ENCODE measurements at places on chromosomes 12 and 14.

- DNase-seq = no peak
Measured at GRCh38 chr14:52091928-52092327, 23.1 kb upstream of the NID2 start.

DNA sequence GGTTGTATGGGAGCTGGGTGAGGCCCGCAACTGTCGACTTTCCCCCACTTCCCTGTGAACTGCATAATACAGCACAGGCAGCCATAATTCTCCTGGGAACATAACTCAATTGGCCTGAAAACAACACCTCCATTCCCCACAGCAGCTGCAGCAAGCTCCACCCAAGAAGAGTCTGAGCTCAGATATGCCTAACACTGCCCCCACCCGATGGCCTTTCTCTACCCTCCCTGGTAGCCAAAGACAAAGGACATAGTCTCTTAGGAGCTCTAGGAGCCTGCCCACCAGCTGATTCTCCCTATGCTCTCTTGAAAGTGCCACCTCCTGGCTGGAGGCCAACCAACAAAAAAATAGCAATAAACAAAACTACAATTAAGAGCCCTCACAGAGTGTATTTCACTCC is 542.7 kb upstream of the LMO3 start:
- no peak for DNase-seq

GRCh38 chr12:91926848-91927247 is 218.8 kb downstream of the BTG1 start:
- no peak for DNase-seq

DNA sequence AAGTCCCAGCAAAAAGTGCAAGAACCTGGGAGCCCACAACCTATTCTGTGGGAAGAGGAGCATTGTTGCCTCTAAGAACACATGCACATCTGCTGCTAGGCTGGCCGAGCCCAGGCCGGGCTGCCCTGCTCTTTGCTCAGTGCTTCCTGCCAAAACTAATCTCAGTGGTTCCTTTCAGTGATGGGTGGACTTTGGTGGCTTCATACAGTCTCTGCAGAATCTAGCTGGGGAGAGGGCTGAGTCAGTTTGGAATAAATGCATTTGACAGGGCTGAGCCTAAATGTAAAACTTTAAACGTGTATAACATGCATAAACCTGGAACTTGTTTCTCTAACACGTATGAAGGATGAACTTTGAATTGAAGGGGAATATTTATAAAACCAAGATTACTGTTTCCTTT is 44.6 kb downstream of the CCDC177 start:
- DNase-seq = no peak

DNA sequence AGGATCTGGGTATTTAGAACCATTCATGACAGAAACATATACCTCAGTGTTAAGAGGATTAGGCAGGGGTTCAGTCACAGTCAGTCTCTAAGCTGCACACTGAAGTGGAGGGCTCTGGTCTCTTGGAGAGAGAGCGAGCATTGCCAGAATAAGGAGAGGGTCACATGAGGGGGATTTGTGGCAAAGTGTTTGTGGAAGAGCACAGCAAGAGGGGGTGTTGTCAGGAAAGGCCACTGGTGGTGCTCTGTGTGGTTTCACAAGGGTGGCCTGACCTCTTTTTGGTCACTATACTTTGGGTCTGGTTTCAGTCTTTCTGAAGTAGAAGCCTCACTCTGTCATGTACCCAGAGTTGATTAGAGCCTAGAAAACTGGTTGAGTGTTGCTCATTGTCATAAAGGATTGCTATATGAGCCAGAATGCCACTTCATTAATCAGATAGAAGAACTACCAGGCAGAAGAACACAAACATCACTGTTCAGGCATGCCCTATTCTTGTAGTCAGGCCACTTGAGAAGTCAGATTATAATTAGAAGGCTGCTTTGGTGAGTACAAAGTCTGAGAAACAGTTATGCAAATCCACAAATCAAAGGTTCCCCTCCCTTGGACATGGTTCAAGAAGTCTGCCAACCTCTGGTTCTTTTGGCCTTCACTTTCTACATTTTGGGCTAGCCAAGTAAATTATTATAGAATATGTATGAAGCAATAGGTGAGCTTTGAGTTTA is 8.4 kb downstream of the TMEM19 start:
- DNase-seq = no peak

DNA sequence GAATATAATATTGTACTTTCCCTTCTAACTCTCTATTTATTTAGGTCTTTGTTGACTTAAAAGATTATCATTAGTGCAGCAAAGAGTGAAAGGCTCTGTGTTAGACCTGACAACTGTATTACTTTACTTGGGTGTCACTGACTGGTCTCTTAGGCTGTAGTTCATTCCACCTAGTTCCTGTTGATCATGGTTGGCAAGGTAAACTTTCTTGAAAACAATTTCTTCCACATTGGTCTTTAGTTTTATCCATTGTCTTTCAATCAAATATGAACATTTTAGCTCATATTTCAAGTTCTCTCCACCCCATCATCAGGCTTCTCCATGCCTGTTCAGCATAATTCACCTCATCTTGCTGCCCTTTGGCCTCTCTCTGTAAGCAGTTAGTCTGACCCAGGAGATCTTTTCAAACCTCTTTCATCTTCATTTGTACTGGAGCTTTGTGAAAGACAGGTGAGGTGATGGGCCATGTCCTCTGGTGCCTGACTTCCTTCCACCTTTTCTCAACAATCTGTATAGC is 32.1 kb upstream of the PPM1H start:
- no peak for DNase-seq

- DNase-seq = no peak
Measured at GRCh38 chr12:122140467-122141257, 33.4 kb downstream of the IL31 start.

- no peak for DNase-seq
Measured at GRCh38 chr14:62301911-62302310, 539.7 kb downstream of the SNAPC1 start.

- no peak for DNase-seq
Measured at GRCh38 chr14:73625706-73626105, 13.4 kb downstream of the ACOT6 start.

DNA sequence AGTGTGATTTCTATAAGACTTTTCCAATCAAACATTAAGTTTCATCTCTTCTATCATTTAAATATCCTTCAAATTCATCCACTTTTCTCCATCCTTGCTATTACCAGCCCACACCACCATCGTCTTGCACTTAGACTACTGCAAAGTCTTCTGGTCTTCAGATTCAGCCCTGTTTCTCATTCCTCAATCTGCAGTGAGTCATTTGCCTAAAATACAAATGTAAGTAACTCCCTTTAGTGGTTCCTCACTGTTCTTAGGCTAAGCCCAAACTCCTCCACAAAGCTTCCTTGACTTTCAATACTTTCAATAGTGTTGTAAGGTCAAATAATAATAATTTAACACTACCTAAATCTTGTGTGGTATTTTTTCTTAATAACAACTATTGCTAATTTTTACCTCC is 83.3 kb downstream of the PLEKHG7 start:
- no peak for DNase-seq

GRCh38 chr12:23525450-23526072 is 423.9 kb downstream of the SOX5 start:
- DNase-seq = no peak

GRCh38 chr14:93318927-93319326 is 13.9 kb downstream of the BTBD7 start:
- no peak for DNase-seq

DNA sequence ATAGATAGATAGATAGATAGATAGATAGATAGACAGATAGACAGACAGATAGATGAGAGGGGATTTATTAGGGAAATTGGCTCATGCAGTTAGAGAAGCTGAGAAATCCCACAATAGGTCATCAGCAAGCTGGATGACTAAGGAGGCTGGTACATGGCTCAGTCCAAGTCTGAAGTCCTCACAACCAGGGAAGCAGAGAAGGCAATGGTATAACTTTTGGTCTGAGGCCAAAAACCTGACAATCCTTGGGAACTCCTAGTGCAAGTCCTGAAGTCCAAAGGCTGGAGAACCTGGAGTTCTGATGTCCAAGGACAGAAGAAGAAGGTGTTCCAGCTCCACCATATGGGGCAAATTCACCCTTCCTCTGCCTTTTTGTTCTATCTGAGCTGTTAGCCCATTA is 517.6 kb upstream of the ATP2B1 start:
- DNase-seq = no peak

DNA sequence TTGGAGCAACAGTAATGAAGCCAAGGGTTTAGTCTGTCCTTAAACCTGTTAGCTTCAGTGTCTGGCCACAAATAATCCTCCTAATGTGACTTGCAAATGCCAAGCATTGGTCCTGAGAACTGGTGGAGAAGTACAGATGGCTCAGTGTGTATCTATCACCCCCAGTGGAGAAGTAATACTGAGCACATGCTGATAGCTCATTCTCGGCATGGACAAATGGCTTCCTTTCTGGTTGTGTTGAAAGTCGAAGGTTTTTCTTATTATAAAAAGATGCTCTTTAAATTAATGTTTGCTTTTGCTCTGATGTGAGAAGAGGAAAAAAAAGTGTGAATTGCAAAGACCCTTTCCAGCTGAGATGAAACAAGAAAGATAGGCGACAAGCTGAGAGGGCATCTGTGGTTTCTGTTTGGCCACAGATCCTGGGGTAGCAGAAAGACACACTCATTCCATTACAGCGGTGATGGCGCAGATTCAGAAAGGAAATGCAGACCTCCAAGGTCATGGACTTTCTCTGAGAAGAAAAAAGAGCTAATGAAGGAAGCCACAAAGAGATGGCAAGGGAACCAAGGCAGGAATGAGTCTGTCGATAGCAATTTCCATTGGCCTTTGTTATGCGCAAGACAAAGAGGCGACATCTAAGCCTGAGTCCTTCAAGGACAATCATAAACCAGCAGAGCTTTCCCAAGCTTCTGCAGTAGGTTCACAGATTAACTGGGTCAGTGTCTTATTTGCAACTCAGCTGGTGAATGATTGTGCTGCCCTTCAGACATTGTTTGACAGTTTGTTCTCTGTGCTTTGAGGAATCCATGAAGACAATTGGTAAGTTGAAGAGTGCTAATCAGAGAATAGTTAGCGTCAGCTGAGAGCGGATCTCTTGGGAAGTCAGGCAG is 155.5 kb upstream of the RGS6 start:
- DNase-seq = no peak

GRCh38 chr12:56162468-56163290 is 4.5 kb downstream of the MYL6 start:
- DNase-seq = no peak

GRCh38 chr12:130494736-130495135 is 157.0 kb downstream of the PIWIL1 start:
- DNase-seq = no peak

DNA sequence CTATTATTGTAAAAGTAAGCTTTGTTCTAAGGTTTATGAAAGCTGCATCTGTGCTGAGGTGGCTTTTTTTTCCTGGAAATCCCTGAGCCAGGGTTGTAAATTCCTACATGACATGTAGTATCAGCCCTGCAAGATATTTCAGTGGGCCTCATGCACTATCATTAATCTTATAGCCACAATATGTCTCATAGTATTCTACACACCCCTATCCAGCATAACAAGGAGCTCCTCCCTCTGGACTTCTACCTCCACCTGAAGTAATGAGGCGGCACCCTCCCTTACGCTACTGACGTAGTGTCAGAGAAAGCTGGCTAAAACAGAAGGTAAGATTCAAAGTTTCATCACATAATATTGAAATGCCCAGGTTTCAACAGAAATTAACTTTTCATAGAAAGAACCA is 35.5 kb downstream of the SLC5A8 start:
- DNase-seq = no peak

- no peak for DNase-seq
Measured at GRCh38 chr12:67288561-67288960, 19.4 kb downstream of the CAND1 start.

GRCh38 chr12:112577473-112578329 is 159.0 kb downstream of the PTPN11 start:
- DNase-seq = no peak

- DNase-seq = no peak
Measured at GRCh38 chr12:49665384-49665783, 41.8 kb downstream of the FMNL3 start.

DNA sequence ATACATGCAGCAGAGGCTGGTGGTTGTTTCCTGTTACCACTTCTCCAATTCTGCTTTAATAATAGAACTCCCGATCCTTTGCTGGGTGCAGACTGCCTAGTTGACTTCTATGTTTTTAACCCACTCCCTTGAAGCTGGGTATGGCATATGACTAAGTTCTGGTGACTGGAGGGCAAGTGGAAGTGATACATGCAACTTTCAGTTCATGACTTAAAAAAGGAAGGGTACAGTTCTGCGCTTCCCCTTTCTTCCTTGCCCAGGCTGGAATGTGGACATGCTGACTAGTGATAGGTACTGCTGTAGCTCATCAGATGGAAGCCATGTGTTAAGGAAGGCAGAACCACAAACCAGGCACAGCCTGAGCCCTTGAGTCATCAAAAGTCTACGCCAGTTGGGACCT is 2.4 kb upstream of the A2M start:
- DNase-seq = no peak

- no peak for DNase-seq
Measured at GRCh38 chr14:28348797-28349196, 417.8 kb upstream of the FOXG1 start.

- DNase-seq = no peak
Measured at GRCh38 chr14:93035917-93036651, 79.6 kb downstream of the ITPK1 start.

DNA sequence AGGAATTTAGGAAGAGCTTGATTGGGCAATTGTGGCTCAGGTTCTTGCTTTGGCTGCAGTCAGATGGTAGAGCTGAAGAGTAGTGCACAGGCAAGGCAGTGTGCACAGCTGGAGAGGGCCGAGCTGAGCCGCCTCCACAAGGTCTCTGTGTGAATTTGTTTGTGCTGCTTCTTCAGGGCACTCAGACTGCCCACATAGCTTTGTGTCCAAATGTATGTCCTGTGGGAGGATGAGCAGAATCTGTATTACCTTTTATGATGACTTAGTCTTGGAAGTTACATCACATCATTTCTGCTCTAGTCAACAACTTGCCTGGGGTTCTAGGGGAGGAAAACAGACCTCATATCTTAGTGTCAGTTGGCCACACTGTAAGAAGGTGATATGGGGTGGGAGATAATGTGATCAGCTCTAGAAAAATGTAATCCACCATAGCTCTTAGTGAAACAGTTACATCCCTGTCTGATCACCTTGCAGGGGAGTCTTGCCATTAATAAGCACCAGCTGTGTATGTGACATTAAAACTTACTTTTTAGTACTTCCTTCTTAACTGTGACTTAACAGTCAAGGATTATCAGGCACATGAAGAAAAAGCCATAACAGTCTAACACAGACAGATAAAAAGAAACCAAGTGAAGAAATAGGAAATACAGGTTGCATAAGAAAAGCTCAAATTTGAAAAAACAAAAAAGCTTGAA is 53.4 kb downstream of the RCOR1 start:
- no peak for DNase-seq

- DNase-seq = no peak
Measured at GRCh38 chr12:16520328-16520727, 85.6 kb downstream of the LMO3 start.

GRCh38 chr12:117563007-117563406 is 201.6 kb upstream of the NOS1 start:
- DNase-seq = no peak

- no peak for DNase-seq
Measured at GRCh38 chr12:9073076-9073475, 42.6 kb downstream of the A2M start.

DNA sequence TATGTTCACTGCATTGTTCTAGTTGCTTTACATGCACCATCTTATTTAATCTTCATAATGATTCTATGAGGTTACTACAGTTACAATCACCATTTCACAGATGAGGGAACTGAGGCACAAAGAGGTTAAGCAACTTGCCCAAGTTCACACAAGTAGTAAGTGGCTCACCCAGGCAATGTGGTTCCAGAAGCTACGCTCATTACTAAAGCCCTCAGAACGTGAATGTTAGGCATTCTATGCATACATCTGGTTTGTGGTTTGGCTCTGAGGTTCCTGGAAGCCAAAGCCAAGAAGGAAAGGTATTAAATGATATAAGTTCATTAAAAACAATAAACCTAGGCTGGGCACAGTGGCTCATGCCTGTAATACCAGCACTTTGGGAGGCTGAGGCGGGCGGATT is 14.4 kb upstream of the VRTN start:
- no peak for DNase-seq

All from activated T-cell treated with anti-CD3 and anti-CD28 coated beads for 24 hours (primary cell).